Lung (tissue), 17 donors: ENCODE measurements at places on chromosomes 1 and 21. TPM values are rescaled to one million over a fixed set of nuclear protein-coding genes. Genes with fewer than 3 reads are reported as not detected.

The SLC45A1 gene
- 1.6 TPM for total RNA-seq

The TMEM82 gene
- not detected for total RNA-seq

The SMPDL3B gene
- total RNA-seq = 17.6 TPM

The TBCE gene
- 20.6 TPM for total RNA-seq
